ENCODE measurements at places on chromosomes 12 and 14.

- no peak for DNase-seq
Observed at GRCh38 chr12:119227292-119227691, 48.6 kb downstream of the HSPB8 start.

GRCh38 chr12:28710882-28711281, 438.2 kb upstream of the FAR2 start:
- DNase-seq = peak; percentile 80

DNA sequence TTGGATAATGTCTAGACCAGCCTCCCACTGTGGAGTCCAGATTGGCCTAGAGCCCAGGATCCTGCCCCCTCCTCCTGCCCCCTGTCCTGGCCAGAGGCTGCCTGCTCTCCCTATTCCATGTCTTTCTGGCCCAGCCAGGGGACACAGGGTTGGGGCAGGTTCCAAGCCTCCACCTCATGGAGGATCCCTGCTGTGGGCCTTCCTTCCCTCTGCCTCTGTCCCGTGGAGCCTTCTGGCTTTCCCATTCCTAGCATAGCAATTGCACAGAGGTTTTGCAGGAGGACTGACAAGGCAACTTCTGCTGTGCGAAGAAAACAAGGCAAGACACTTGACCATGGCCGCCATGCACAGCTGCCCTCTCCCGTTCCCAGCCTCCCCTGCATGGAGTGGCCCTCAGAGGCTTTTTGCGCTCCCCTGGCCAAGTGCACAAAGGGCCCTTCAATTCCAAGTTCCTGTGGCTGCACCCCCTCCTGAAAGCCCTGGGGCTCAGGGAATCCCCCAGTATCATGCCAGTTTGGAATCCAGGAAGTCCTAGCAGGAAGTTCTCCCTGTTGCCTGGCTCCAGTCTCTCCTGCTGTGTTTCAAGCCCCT, 42.1 kb downstream of the KRT80 start:
- no peak for DNase-seq

DNA sequence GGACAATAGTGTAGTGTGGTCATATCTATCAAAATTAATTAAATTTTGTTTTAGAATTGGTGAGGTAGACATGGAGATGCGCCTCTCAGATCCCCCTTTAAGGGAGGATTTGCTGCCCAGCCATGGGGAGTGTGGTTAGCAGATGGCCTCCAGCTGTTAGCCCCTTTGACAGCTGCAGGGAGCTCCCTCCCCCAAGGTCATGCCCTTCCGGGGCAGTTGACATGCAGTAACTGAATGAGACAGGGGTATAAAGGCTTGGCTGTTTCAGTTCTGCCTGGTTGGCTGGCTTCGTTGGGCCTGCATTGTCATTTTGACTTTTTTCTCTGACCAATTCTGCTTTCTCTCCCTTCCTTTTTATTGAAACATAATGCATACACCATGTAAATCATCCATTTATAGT, 291.5 kb upstream of the SRRM4 start:
- DNase-seq = no peak

DNA sequence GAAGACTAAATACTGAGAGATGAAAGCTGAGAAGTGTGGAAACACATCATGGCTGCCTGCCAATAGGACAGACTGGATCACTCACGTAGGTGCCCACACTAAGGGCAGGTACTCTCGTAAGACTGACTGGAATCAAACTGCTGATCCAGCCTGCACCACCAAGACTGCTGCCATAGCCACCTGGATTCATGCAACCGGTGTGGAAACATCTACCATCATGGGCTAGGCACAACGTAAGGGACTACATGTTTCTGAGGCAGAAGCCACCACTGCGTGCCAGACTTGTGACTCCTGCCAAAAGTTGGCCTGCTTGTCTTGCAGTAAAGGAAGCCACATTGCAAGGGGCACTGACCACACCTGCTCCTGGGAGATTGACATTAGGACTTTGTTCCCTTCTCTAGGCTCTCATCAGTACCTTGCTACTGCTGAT, 3.8 kb downstream of the POMT2 start:
- DNase-seq = no peak

DNA sequence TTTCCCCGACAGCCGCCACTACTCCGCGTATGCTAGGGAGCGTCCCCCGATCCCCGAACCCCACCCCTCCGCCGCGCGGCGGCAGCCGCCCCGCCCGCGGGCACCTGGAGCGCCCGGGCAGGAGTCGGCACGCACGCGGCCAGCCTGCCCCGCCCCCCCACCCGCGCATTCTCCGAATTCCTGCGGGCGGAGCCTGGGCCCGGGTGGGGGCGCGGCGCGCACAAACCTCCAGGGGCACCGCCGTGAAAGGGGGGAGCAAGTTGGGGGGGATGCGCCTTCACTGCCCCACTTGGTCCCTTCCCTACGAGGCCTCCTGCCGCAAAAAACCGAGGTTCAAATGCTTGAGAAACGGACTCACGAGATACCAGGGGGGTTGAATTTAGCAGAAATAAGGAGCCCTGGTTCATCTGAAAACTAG, 1.7 kb downstream of the AJUBA start:
- DNase-seq = no peak

All from skeletal muscle cell (primary cell).